ENCODE measurements at places on chromosomes 13 and 19.

GRCh38 chr13:26420282-26420960 is 137.1 kb upstream of the WASF3 start:
- DNase-seq, result no peak

DNA sequence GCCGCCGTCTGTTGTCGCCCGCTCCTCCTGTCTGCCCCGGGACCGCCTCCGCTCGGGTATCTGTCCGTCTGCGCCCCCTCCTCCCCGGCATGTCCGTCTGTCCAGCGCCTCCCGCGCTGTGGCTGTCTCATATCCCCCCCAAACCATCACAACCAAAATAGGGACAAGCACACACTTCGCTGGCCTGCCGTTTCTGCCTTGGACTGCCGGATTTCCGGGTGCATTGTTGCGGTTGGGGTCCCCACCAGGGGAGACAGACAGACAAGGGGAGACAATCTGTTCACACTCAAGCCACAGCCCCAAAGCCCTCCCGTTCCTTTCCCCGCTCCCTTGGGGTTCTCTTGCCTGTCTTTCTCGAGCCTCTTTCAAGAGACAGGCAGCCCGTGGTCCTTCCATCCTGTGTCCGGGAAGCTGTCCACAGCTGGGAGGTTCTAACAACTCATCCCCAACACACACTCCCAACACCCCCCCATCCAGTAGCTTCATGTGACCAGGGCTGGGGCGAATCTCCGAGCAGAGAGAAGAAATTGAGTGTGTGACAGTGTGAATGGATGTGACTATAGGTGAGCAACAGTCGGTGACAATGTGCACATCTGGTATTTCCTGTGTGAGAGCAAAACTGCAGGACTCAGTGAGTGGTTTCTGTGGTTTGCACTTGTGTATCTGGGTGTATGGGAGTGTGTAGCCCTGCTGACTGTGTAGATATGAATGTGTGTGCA is 16.5 kb upstream of the FOSB start:
- DNase-seq, result no peak

DNA sequence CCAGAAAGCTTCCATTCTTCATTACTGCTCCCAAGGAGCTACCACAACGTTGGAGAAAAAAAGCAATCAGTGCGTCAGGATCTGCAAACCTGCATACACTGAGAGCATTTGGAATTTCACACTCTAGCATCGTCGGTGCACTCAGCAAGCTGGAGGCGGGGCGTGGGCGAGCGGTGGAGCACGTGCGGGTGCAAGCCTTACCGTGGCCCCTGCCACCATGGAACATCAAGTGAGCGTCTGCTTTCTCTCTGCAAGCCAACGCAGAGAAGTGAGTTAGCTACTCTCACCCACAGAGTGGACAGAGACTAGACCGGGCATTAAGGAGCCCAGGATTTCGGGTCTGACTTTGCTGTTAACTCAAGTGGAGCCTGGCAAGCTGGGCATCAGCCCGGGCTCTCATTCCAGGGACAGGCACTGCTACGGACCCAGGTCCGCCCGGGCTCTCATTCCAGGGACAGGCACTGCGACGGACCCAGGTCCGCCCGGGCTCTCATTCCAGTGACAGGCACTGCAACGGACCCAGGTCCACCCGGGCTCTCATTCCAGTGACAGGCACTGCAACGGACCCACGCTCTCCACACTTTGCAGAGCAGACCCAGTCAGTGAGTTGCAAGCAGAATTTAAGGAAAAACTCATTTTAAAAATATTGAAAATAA is 124.1 kb upstream of the SPACA7 start:
- DNase-seq, result no peak

DNA sequence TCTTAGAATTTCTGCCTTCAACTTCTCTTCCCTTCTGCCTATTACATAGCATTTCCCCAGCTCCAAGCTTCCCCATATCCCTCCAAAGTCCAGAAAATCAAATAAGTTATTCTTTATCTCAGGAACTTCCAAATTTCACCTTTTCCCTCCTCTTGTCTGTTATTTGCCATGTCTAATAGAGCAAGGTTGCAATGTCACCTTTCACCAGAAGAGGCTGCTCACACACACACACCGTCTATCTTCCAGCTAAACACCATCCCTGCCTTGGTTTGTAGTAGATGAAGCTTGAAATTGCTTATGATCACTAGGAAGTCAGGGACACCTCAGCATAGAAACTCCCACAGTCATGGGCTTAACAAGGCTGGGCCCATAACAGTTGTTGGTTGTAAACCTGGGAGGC is 48.4 kb downstream of the ZNRF4 start:
- no peak for DNase-seq

- no peak for DNase-seq
These were observed 54.5 kb downstream of the STK24 start for GRCh38 chr13:98522371-98522770.

DNA sequence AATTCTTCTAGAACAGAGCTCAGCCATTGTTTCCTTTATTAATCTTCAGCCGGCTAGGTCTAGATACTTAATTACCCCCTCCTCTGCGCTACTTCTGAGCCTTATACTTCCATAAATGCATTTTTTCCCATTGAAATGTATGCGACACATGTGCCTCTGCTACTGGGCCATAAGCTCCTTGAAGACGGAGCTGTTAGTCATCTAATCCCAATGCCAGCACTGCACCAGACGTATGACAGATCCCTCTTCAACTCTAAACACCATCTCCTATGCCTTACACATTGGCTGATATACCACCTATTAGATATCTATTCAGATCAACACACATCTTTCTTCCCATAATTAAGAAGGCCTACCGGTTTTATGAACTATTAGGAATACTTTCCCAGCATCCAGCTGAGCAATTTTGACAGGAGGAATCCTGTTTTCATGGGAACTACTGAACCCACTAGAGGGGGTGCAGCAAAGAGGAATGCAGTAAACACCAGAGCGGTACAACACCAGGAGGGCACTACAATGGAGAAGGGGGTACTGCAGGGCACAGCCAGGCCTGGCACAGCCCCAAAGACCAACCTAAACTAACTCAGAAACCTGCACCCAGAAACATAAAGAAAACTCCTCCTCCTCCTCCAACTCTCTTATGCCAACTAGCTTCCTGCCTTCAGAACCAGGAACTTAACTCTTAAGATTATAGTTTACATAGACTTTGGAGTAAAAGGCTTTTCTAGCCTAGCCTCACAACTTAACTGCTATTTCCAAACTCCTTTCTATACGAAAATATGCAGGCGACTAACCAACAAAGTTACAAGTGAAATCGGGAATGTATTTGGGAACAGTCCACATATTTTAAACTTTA is 18.7 kb downstream of the STK24 start:
- DNase-seq, result no peak

- DNase-seq, result no peak
These were observed 11.2 kb downstream of the ARHGAP33 start for GRCh38 chr19:35786299-35787160.

DNA sequence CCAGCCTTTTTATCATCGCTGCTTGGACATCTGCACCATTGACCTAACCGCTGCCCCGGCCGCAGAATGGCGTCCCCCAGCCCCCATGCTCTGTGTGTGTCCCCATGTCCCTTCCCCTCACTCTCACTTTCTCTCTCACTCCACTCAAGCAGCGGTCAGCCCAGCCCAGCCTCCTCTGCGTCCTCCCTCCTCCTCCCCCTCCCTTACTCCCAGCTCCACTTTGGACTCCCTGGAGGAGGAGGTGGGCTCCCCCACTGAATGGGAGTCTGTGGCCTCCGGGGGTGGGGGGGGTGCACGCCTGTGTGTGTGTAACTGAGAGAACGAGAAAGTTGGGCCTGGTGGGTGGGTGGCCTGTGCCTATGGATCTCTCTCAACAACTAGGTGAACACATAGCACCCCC is 2.2 kb downstream of the MAP2K7 start:
- DNase-seq, result no peak

- no peak for DNase-seq
These were observed 40.5 kb upstream of the XPO4 start for GRCh38 chr13:20942938-20943559.

DNA sequence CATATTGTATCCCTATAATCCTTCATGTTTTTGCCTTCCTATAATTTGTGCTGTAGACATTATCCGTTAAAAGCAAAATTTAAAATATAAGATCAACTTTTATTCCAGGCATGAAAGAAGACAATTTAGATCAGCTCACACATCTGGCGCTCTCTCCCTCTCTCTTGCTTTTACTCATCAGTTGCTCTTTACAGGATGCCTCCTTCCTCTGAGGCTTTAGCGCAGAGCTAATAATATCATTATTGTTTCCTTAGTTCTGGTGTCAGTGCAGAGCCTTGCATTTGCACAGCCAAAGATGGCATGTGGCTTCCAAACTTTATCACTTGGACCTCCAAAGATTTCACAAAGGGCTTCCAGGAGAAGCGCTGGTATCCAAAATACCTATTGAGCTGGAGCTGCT is 295.1 kb downstream of the FGF9 start:
- no peak for DNase-seq

GRCh38 chr19:57441979-57442752 is 7.0 kb downstream of the ZNF749 start:
- DNase-seq, result no peak

DNA sequence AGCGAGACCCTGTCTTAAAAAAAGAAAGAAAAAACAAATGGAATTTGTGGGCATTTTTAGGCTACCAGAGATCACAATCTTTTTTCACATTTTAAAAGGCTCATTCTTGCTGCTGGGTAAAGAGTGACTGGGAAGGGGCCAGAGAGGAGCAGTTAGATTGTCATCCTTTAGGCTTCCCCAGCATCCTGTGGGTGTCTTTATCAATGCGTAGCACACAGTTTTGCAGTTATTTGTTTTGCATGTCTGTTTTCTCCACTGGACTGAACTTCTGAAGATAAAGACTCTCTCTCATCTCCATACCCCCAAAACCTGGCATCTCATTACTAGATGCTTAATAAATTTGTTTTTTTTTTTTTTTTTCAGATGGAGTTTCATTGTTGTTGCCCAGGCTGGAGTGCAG is 2.1 kb upstream of the UTP14C start:
- no peak for DNase-seq

- no peak for DNase-seq
These were observed 216.3 kb downstream of the RGCC start for GRCh38 chr13:41673640-41674039.

GRCh38 chr13:43303033-43303729 is 279.8 kb downstream of the DNAJC15 start:
- no peak for DNase-seq

GRCh38 chr19:2235381-2236063 is 607 bp downstream of the PLEKHJ1 start:
- no peak for DNase-seq

DNA sequence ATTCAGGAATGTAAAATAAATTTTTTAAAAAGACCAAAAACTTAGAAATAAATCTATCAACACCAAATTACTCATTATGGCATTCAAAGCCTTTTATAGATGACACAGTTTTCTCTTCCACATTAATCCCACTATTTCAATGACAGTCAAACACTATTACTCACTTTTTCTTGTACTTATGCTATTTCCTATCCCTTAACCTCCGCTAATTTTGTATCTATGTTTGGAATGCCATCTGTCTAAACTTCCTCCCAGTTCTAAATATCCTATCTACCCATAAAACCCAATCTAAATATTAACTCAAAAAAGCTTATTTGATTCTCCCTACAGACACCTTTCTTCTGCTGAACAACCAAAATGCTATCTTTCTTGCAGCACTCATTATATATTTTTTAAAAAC is 203.5 kb downstream of the ENOX1 start:
- DNase-seq, result no peak

DNA sequence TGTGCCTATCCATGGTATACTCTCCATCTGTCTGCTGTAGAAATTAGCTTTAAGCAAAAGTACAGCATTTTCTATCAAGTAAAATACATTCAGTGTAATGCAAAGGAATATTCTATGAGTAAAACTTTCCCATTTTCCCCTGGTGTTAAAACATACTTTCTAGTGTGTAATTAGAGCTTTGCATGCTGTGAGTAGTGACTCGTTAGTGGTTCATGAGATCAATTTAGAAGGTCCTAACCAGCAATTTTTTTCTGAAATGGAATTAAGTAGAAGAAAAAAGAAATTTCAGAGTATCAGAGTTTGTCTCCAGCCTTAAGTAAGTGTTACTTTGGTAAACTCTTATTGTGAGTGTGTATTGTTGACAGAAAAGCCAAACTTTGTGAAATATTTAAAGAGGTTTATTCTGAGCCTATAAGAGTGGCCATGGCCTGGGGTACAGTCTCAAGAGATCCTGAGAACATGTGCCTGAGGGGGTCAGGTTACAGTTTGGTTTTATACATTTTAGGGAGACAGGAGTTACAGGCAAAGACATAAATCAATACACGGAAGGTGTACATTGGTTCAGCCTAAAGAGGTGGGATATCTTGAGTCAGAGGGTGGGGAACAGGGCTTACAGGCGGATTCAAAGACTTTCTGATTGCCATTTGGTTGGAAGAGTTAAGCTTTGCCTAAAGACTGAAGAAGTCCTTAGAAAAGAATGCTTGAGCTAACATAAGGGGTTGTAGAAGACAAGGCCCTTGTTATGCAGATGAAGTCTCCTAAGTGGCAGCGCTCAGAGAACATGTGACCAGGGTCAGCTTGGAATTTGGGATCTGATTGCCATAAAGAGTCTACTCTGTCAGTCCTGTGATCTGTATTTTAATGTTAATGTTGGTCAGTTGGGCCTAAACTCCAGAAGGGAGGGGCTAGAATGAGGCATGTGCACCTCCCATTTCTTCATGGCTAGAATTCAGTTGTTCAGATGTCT is 25.5 kb downstream of the FAM187B start:
- DNase-seq, result no peak

- DNase-seq, result no peak
These were observed 17.1 kb upstream of the GAS6 start for GRCh38 chr13:113880651-113881611.

- no peak for DNase-seq
These were observed 392.5 kb downstream of the KLF12 start for GRCh38 chr13:73741742-73742141.

GRCh38 chr13:68708336-68708908 is 1399.2 kb upstream of the ATXN8OS start:
- DNase-seq, result no peak

DNA sequence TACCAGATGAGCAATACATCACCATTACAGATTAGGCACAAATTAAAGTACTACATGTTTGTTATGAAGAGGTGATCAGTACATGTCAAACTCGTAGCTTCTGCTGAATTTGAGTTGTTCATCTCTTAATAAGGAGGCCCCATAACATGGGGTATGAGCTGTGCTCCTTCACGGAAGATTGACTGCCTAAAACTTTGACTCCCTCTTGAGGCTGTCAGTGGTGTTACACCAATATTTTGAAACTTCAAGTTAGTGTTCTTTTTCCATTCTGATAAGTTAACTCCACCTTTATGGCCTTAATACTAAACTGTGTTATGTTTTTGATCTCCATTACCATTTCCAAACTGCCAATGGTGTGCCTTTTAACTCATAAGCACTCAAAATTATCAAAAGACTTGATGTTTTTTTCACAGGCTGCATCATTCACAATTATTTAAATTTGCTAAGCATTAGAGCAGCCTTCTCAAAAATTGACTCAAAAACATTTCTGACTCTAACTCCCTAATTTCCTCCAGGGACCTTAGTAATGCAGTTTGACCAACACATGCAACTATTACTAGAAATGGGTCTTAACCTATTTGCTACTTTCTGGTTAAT is 1591.5 kb downstream of the PCDH9 start:
- DNase-seq, result no peak

Data from GM12892 (cell line).